Activated CD8-positive, alpha-beta memory T cell treated with anti-CD3 and anti-CD28 coated beads for 48 hours (primary cell): ENCODE measurements at places on chromosomes 4 and X.

- no peak for DNase-seq
Observed at GRCh38 chr4:42234817-42235216, 82.4 kb upstream of the BEND4 start.

GRCh38 chrX:15146515-15146914 lies 123.4 kb downstream of the ASB9 start:
- DNase-seq, result no peak

- DNase-seq, result no peak
Observed at GRCh38 chr4:150329373-150329772, 251.1 kb downstream of the DCLK2 start.

DNA sequence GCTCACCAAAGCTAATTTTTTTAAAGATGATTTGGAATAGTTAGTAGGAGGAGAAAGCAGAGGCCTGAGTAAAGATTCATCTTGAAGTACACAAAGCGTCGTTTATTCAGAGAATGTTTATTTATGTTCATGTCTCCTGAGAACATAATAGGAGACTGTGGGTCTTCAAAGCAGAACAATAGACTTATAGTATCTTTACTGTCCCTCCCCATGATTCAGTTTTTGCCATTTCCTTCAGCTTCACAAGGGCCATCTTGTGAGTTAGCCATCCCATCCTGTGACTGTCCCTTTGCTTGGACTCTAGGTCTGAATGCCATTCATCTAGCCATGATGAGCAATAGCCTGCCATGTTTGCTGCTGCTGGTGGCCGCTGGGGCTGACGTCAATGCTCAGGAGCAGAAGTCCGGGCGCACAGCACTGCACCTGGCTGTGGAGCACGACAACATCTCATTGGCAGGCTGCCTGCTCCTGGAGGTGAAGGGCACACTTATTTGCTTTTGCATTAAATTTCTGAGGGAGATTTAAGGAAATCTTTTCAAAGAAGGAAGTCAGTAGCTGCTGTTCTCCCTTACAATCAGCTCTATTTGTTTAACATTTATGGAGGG lies 105.8 kb downstream of the NFKB1 start:
- DNase-seq, result no peak

DNA sequence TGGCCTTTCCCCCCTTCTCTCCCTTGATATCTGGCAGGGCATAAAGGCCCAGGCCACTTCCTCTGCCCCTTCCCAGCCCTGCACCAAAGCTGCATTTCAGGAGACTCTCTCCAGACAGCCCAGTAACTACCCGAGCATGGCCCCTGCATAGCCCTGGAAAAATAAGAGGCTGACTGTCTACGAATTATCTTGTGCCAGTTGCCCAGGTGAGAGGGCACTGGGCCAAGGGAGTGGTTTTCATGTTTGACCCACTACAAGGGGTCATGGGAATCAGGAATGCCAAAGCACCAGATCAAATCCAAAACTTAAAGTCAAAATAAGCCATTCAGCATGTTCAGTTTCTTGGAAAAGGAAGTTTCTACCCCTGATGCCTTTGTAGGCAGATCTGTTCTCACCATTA lies 183.8 kb downstream of the AR start:
- no peak for DNase-seq

DNA sequence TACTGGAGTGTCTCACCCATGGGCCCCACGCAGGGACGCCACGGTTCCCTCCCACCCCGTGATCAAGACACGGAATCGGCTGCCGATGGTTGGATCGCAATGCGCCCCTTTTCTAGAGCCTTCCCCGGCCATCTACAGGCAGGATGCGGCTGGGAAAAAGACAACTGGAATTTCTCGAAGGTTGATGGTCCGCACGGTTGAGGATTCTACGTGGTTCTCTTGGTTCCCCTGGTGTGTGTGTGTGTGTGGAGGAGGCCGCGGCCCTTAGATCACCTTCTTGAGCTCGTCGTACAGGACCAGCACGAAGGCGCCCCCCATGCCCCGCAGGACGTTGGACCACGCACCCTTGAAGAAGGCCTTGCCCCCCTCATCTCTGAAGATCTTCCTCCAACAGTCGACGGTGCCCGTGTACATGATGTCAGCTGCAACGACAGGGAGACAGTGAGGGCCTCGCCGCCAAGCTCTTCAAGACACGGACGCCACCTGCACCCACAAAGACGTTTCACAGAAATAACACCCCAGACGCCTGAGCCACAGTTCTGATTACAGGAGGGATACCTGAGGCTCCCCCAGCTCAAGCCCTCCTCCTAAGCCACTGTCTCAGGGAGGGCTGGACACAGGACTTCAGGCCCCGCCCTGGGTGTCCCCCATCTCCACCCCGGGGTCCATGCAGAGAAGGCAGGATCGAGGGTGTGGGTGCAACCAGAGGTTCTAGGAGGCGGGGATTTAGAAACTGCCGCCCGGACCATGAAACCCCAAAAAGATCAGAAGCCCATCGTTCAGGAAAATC lies 5.4 kb downstream of the SLC25A6 start:
- DNase-seq, result no peak

- DNase-seq, result no peak
Observed at GRCh38 chr4:80726471-80726870, 304.0 kb upstream of the BMP3 start.

DNA sequence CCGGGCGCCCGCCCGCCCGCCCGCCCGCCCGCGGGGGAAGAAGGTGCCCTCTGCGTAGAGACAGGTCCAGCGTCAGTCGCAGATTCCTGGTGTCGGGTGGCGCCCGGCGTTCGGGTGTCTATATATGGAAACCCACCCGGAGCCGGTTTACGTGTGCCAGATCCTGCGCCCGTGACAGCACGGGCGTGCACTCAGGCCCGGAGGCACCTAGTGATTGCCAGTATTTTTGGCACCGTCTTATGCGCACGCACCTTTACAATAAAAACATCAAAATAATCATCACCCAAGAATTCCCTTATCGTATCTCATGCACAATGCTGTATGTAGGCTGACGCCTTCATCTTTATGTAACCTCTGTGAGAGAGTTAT lies 519 bp downstream of the SLC25A4 start:
- DNase-seq, result no peak

DNA sequence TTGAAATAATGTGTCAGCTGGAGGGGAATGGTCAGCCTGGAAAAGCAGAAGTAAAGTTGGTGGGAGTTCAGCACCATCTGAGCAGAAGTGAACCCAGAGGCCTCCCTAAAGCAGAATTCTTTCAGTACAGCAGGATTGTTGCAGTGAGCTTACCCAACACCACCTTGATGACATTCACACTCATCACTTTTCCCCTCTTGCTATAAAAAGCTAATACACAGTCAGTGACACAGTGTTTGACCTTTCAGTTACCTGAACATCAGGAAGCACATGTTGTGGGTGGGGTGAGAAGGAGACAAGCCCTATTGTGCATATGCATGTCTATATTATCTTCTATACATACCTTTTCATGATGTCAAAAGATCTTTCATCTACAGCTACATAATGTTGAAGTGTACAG lies 624.7 kb upstream of the ZFP42 start:
- no peak for DNase-seq

GRCh38 chr4:2702361-2702760 lies 53.8 kb downstream of the TNIP2 start:
- no peak for DNase-seq

GRCh38 chrX:46882266-46882665 lies 30.0 kb upstream of the JADE3 start:
- no peak for DNase-seq

DNA sequence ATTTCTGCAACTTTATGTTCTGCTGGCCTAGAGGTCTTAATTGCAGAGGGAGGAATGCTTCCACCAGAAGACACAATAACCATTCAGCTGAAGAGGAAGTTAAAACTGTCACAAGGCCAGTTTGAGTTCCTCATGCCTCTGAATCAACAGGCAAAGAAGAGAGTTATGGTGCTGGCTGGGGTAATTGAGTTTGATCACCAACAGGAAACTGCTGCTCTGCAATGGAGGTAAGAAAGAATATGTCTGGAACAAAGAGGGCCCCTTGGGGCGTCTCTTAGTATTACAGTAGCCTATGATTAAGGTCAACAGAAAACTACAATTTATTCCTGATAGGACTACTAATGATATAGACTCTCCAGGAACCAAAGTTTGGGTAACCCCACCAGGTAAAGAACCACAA lies 744.0 kb downstream of the FSTL5 start:
- DNase-seq, result no peak

DNA sequence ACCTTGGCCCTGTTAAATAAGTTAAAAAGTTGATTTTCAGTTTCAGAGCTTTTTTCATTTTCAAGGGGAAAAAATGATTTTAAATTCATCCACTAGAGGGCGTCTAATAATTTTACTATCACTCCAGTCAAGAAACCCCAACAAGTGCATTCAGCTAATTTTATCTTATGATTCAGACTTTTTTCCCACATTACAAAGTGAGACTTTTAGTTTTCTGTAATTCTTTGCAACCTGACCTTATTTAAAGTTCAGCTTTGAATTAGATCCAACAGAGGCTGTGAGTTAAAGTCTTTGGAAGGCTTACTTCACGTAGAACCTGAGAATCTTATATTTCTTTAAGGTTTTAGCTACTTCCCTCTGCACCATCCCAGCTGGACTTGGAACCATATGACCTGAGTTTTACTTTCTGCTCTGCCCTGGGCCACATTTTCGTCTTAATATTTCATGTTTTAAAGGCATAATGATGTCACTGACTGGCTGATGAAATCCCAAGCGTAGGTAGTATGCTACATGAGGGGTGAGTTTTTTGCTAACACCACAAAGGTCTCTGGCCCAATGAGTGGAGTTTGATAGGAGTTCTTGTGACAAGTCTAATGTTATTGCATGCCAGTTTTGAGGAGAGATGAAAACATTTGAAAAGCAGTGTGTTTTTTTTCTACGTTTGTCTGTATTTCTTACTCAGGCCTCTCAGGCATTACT lies 7.2 kb downstream of the GNRHR start:
- DNase-seq, result no peak

- no peak for DNase-seq
Observed at GRCh38 chr4:85886665-85887064, 411.7 kb downstream of the ARHGAP24 start.

- no peak for DNase-seq
Observed at GRCh38 chrX:40240844-40241243, 143.1 kb upstream of the BCOR start.

DNA sequence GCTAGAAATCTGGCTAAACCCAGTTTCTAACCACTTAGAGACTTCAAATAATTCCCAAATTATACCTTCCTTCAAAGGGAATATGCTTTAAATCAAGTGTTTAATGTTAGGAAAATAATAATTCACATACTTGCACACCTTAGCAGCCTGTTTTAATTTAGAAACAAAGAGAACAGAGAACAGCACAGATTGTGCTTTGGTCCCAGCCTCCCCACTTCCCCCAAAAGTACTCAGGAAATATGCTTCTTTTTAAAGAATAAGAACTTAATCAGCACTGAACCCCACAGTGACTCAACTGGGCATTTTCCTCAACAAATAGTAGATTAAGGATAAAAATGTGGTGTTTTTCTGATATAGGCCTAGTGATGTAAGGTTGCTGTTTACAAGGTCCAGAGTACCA lies 295.8 kb downstream of the GBA3 start:
- DNase-seq, result no peak

DNA sequence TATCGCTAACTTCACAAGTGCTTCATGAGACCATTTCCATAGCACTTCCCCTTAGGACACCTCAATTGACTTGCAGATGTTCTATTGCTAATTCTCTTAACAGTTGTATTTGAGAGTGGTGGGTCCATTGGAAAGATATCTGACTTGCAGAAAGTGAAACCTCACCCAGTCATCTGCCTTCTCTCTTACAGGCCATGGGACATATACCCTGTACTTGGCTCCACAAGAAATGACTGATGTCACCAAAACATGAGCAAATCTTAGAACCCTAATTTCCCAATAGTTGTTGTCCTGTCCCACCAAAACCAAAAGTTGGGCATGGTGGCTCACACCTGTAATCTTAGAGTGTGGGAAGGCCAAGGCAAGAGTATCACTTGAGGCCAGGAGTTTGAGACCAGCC lies 101.9 kb upstream of the MAML3 start:
- no peak for DNase-seq

GRCh38 chr4:52846502-52846901 lies 15.6 kb upstream of the RASL11B start:
- no peak for DNase-seq

GRCh38 chrX:49176421-49177326 lies 5.0 kb downstream of the PLP2 start:
- DNase-seq, result no peak

DNA sequence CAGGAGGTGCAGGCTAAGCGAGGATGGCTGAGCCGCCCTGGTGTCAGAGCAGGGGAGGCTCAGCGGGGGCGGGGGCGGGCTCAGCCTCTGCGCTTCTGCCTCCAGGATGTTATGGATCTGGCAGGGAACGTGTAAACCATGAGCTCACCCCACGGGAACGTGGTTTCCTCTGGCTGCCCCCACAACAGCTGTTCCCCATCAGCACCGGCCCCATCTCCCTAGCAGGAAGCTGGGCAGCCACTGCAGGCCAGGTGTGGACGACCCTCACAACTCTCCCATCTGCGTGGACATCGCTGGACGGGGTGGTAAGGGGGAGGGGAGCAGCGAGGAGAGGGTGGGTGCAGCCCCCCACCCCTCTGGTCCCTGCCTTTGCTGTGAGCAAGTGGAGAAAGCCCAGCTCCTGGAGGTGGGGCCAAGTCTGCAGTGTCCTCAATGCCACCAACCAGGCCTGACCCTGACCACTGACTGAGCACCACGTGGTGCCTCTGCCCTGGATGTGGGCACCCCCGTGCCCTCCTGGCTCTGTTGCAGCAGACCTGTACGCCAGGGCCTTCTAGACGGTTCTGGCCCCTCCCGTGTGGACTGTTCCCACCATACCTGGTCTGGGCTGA lies 28.1 kb upstream of the SPON2 start:
- DNase-seq, result no peak

GRCh38 chr4:1418494-1419285 lies 12.4 kb upstream of the NKX1-1 start:
- no peak for DNase-seq

DNA sequence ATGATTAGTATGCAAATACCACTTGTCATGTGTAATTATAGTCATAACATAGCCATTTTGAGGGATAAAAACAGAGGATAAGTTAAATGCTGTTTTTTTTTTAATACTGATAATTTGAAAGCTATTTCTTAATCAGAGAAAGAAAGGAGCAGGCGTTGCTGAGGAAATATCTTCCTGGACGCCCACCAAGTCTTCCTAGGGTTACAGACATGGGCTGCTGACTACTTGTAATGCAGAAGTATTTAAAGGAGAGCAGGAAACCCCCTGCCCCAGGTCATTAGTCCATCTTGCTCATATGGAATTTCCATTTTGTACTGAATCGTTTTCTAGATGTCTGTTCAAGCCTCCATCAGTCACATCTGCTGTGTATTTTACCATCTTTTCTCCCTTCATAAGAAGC lies 176.2 kb downstream of the ADGRL3 start:
- no peak for DNase-seq

DNA sequence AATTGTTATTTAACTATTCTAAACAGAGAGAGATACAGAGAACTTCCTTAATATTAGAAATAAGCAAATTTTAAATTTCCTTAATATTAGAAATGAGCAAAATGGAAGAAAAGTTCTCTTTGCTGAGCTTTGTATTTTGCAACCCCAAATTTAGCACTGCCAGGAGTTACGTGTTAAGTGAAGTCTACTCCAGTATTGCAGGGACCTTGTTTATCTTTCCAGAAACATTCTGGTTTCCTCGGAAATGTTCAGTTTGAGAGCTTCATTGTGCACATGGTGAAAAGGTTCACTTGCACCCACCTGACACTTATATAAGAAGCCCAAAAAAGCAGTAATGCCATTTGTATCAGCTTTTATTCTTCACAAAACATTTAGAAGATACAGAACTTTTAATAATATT lies 6.2 kb upstream of the CXorf38 start:
- no peak for DNase-seq

- DNase-seq, result no peak
Observed at GRCh38 chr4:92381616-92382015, 77.8 kb downstream of the GRID2 start.
